ENCODE measurements at places on chromosomes 1 and 21.

GRCh38 chr1:181021811-181022434 is 747 bp downstream of the STX6 start:
- H3K27me3 ChIP-seq = no peaks in the 10 kb centered on the region
- H3K4me1 ChIP-seq = peaks cover 25% of the 10 kb centered on the region
- H3K36me3 ChIP-seq = peaks cover 2% of the 10 kb centered on the region
- peak overlapping the region; percentile 94 for H3K4me3 ChIP-seq
- peak overlapping the region; percentile 95 for H3K27ac ChIP-seq

DNA sequence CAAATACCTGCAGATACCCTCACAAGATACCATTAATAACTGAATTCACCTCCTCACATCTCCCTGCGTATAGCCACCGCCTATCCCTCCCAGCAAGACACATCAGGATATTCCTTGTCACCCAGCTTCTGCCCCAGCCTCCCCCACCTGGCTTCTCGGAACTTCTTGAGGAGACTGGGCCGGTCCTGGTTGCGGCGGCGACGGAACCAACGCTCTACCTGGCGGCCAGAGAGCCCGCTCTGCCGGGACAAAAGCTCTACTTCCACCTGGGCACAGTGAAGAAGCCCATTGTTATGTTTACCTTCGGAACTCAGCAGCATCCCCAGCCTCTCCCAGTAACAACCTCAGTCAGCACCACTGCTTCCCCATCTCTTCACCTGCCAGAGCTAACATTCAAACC is 6.7 kb downstream of the CERS2 start:
- H3K27me3 ChIP-seq = no peaks in the 10 kb centered on the region
- DNase-seq = peak; percentile 59
- H3K4me1 ChIP-seq = peaks cover 33% of the 10 kb centered on the region
- H3K27ac ChIP-seq = no peak overlapping the region
- H3K36me3 ChIP-seq = peaks cover 39% of the 10 kb centered on the region

DNA sequence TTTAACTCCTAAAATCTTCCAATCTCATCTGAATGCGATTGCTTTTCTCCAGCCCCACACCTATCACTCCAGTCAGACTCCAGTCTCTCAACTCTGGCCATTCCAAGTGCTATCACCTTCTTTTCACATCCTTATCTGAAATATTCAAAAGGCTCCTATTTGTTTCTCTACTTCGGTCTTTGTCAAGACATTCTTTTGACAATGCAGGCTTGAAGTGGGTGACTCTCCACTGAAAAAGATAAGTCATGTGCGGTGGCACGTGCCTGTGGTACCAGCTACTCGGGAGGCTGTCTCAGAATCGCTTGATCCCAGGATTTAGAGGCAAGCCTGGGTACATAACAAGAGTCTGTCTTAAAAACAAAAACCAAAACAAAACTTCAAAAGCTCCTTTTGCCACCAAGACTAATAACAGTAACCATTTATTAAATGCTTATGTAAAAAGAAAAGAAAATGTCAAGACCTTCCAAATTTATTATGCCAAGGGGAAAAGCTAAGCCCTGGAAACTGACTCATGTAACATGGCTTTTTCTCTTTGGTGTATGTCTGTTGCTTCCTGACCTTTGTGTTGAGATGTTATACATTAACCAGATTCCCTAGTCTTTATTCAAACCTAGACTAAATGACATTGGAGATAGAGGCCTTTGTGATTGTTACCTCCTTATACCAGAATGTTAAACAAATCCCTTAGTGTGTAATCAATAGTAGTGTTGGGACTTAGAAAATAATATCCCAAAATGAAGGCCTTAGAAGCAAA is 3.6 kb downstream of the ALG14 start:
- DNase-seq = no peak
- no peaks in the 10 kb centered on the region for H3K27me3 ChIP-seq
- H3K4me3 ChIP-seq = no peak overlapping the region
- H3K4me1 ChIP-seq = peaks cover 13% of the 10 kb centered on the region

- no peaks in the 10 kb centered on the region for H3K36me3 ChIP-seq
- DNase-seq = no peak
- no peak overlapping the region for H3K27ac ChIP-seq
- H3K4me3 ChIP-seq = no peak overlapping the region
- peaks cover 2% of the 10 kb centered on the region for H3K27me3 ChIP-seq
These were observed 14.8 kb downstream of the MFSD2A start for GRCh38 chr1:39969531-39970270.

GRCh38 chr1:47727697-47728085 is 269.5 kb downstream of the TRABD2B start:
- H3K4me1 ChIP-seq = peaks cover 10% of the 10 kb centered on the region
- peaks cover 37% of the 10 kb centered on the region for H3K27me3 ChIP-seq
- no peak overlapping the region for H3K27ac ChIP-seq
- H3K4me3 ChIP-seq = no peak overlapping the region

- no peak overlapping the region for H3K4me3 ChIP-seq
- H3K4me1 ChIP-seq = peaks cover 54% of the 10 kb centered on the region
- H3K36me3 ChIP-seq = no peaks in the 10 kb centered on the region
- no peak for DNase-seq
- H3K27me3 ChIP-seq = no peaks in the 10 kb centered on the region
These were observed 124.0 kb upstream of the SLC45A1 start for GRCh38 chr1:8193840-8194406.

- no peak overlapping the region for H3K4me3 ChIP-seq
- H3K27me3 ChIP-seq = no peaks in the 10 kb centered on the region
- H3K4me1 ChIP-seq = peaks cover 74% of the 10 kb centered on the region
- no peaks in the 10 kb centered on the region for H3K36me3 ChIP-seq
These were observed 134.4 kb downstream of the TGFB2 start for GRCh38 chr1:218479436-218480115.

DNA sequence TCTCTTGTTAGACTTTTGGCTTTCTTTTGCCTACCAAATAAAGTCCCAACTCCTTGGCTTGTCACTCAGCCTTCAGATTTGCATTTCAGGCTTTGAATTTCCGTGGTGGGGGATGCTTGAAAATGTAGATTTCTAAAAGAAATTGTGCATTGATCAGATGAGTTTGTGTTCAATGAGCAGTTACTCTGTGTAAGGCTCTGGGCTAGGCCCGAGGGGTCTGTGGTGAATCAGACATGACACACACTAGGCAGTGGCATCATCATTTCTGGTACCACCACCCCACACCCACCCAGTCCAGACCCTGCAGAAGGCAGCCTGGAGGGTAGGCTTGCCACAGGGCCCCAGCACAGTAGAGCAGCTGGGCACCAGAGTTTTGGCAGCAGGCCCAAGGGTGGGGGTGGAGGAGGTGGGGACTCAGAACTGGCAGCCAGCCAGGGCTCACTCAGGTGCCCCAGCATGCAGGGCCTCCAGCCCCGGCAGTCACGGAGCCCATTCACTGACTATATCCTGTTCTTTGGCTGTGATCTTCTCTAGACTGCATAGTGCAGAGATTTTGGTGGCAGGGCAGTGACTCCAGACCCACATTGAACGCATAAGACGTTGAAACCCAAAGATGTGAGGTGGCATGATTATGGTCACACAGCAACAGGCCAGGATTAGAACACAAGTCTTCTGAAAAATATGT is 97.2 kb upstream of the ARTN start:
- no peak overlapping the region for H3K4me3 ChIP-seq
- H3K27me3 ChIP-seq = no peaks in the 10 kb centered on the region
- DNase-seq = no peak
- peaks cover 61% of the 10 kb centered on the region for H3K4me1 ChIP-seq
- H3K27ac ChIP-seq = no peak overlapping the region

- H3K4me3 ChIP-seq = no peak overlapping the region
- no peaks in the 10 kb centered on the region for H3K27me3 ChIP-seq
- H3K36me3 ChIP-seq = peaks cover 4% of the 10 kb centered on the region
- peaks cover 22% of the 10 kb centered on the region for H3K4me1 ChIP-seq
These were observed 165.7 kb downstream of the NCAM2 start for GRCh38 chr21:21163904-21164303.

All from chondrocyte (in vitro differentiated cells).